Suppressor macrophage (primary cell): ENCODE measurements at places on chromosomes 3 and 15.
A peak's percentile ranks its signal among the peaks of the same experiment; 100 is the strongest.

DNA sequence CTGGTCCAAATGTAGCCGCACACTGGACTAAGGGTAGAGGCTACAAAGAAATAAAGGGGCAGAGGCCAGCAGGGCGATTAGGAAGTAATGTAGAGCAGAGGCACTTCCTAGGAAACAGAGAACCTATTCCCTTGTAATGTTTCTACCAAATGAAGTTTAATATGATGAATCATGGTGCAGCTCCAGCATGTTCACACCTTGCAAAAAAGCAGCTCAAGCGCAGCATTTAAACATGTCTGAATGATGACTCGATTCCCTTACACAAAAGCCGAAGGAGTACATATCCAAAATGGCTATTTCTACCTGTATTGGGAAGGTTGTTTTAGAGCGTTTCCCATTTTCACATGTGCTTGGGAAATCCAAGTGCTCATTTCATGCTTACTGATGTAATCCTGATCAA is 204.8 kb downstream of the MECOM start:
- DNase-seq = no peak

DNA sequence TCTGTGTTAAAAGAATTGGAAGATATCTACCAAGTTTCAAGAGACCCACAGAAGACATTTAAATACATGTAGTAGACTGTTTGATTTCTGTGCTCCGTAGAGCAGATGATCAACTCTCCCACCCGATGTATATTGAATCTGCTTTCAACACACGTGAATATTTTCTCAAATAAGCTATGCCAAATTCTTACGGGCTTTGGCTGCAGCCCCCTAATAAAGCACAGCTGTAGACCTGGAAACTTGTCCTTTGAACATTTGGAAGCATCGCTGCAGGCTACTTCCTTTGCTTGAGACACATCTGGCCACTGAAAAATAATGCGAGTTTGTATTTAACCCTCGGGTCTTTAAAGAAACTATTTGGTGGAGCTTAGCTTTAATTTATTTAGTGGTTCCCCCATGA is 98.3 kb upstream of the SELENOK start:
- no peak for DNase-seq

DNA sequence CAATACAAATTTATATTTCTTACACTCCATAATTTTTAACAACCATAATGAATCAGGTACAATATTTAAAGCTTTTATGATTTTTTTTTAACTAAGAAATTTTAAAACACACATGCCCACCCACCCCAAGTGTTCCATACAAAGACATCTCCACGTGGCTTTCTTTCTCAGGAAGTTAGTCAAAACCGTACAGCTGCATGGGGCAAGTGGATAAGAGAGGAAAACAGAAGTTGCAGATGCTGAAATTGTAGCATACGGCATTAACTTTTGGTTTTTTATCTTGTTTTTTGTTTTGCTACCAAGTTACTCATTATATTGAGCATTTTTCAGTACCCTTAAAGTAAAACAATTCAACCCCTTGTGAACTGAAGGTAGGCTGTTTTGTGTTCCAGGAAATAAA is 14.8 kb downstream of the GNB4 start:
- peak; percentile 49 for DNase-seq

DNA sequence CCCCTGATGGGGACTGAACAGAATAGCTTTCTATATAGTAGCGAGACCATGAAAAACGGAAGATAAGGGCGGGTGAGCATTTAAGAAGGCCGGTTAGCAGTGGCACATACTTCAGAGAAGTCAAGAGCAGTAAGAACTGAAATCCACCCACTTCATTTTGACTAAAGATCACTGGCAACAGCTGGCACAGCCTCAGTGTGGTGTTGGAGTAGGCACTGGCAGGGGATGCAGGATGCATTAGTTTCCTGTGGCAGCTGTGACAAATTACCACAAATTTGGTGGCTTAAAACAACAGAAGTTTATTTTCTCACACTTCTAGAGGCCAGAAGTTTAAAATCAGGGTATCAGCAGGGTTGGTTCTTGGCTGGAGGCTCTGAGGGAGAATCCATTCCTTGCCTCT is 176.5 kb downstream of the ADAMTSL3 start:
- no peak for DNase-seq

GRCh38 chr3:139629033-139629432 is 48.7 kb downstream of the NMNAT3 start:
- DNase-seq = peak; percentile 55

- no peak for DNase-seq
Measured at GRCh38 chr3:130800829-130801228, 54.2 kb upstream of the PIK3R4 start.

- no peak for DNase-seq
Measured at GRCh38 chr15:83721031-83721430, 67.1 kb downstream of the ADAMTSL3 start.

GRCh38 chr3:128884992-128885391 is 5.6 kb downstream of the ACAD9 start:
- DNase-seq = no peak

GRCh38 chr3:177878957-177879356 is 657.3 kb upstream of the KCNMB2 start:
- no peak for DNase-seq

DNA sequence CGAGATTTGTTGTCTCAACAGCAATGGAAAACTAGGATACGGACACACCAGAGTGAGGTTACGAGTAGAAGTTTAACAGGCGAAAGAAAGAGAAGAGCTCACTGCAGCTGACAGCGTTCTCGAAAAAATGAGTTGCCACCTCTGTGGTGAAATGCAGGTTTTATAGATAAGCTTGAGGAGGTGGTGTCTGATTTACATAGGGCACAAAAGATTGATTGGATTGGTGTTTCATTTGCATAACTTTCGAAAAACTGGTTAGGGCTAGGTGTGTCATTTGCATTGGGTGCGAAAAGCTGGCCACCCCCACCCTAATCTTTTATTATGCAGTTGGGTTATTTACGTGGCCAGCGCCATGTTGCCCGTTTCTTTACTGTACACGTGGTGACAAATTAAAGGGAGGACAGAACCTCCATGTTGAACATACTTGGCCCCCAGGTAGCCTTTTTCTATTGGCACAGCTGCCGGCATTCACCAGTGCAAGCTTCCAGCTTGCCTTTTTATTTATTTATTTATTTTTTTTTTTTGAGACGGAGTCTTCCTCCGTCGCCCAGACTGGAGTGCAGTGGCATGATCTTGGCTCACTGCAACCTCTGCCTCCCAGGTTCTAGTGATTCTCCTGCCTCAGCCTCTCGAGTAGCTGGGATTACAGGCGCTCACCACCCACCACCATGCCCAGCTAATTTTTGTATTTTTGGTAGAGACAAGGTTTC is 8.3 kb downstream of the IFT122 start:
- DNase-seq = no peak
